ENCODE measurements at places on chromosomes 4 and X.
A peak's percentile ranks its signal among the peaks of the same experiment; 100 is the strongest.

GRCh38 chrX:133434197-133434820 lies 19.0 kb upstream of the GPC4 start:
- DNase-seq: no peak

DNA sequence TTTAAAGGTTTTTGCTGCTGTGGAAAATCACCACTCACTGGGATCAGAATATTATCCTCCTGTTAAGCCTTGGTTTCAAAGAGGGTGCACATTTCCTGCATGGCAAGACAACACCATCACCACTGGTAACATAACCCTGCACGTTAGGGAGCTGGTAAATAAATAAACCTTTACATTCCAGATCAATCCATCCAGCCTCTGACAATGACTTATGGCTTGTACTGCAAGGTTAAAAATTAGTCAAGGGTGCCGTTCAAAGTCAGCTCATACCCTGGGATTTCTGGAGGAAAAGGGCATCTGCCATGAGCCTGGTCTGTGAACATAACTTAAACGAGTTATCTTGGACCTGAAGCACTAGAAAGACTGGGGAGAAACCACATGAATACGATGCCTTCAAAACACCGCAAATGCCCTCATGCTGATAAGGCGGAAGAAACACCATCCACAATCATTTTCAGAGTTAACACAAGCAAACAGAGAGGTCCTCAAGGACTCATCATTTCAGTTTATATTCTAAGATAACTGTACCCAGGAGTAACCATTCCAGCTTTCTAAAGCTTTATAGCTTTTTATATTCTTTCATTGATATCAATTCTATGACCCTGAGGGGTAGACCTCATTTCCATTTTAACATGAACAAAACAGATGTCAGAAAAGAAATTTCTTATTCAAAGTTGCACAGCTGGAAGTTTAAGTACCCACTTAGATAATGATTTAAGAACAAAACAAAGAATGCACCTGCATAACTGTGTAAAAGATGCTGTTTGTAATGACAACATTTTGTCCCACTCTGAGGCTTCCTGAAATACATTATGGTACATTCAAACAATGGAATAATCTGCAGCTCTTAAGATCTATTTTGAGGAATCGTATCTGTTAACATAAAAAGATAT lies 103.1 kb downstream of the NPNT start:
- no peak for DNase-seq

GRCh38 chr4:166600264-166600663 lies 634.0 kb downstream of the SPOCK3 start:
- DNase-seq: no peak

DNA sequence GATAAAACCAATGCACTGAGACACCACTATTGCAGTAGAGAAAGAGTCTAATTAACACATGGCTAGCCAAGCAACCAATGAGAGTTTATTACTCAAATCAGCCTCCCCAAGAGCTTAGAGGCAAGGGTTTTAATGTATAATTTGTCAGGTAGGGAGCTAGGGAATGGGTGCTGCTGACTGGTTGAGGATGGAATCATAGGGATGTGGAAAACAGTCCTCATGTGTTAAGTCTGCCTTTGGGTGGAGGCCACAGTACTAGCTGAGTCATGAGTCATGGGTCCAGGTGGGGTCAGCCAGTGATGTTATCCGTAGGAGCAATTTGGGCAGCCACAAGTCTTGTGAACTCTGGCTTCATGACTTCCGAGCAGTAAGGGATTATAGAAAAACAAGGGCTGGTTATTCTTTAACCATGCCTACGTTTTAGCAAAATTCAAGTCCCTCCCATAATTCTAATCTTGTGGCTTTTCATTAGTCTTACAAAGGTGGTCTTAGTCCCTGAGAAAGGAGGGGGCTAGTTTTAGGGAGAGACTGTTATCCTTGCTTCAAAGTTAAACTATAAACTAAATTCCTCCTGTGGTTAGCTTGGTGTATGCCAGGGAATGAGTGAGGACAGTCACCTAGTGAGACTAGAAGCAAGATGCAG lies 25.1 kb upstream of the PLAC8 start:
- DNase-seq: no peak

DNA sequence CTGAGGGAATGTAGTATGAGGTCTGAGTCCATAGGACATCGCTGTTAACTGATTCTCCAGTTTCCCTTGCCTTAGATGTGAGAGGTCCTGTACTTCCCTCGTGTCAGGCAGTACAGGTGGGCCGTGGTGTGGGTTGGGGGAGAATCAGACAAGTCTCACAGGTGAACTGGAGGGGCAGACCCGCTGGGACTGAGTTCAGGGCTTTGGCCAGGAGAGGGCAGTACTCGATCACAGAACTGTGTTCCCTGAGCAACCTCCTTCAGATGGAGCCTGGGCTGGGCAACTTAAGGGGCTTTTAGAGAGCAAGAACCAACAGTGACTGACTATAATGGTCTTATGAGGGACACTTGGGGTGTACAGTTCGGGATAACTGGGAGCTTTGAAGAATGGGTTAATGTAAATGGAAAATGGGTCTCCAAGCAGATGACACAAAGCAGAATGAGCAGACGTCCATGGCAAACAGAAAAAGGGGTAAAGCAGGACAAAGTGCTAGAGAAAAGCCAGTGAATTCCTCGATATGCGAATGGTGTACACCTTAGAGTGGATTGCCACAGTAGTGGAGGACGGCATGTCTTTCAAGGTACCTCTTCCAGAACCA lies 83.6 kb downstream of the CCNG2 start:
- peak; percentile 52 for DNase-seq

GRCh38 chr4:146134761-146135445 lies 40.6 kb upstream of the LSM6 start:
- no peak for DNase-seq

DNA sequence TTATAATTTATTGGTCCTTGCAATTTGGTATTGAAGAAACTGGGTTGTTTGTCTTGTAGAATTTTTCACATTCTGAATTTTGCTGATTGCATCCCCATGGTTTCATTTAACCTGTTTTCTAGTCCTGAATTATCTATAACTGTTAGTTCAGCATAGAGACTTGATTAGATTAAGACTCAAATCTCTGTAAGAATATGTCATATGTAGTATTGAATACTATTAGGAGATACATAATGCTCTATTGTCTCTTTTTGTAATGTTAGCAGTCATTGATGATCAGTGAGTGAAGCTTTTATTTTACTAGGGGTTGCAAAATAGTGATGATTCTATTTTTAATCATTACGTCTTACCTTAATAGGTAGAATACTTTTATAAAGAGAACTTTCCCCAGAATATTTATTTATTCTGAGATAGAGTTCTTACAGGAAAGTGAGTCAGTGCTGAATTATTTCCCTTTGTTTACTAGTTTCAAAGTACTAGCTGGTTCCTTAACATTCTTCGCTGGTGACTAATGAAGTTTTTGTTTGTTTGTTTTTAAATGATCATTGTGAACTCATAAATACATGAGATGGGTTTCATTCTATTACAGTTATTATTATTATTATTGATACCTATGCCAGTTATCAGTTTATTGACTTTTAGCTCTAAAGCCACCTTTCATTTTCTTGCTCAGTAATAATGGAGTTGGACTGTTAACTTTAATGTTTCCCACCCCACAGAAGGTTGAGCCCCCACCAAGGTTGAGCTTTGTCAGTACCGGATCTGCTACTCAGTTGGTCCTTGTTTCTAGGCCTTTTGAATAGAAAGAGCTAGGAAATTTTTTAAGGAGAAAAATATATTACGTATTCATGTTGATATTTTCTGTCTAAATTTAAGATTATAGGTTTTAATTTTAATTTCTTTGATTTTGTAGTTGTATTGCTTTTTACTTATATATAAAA lies 102.3 kb downstream of the LARP1B start:
- DNase-seq: no peak
